ENCODE measurements at places on chromosomes 11 and 22. TPM values are rescaled to one million over a fixed set of nuclear protein-coding genes. Genes with fewer than 3 reads are reported as not detected.

The LDHAL6A gene
- not detected for total RNA-seq

The CALCA gene
- total RNA-seq, result not detected

The CLCF1 gene
- total RNA-seq, result 0.51 TPM

The C1QTNF5 gene
- 17.5 TPM for total RNA-seq

DNA sequence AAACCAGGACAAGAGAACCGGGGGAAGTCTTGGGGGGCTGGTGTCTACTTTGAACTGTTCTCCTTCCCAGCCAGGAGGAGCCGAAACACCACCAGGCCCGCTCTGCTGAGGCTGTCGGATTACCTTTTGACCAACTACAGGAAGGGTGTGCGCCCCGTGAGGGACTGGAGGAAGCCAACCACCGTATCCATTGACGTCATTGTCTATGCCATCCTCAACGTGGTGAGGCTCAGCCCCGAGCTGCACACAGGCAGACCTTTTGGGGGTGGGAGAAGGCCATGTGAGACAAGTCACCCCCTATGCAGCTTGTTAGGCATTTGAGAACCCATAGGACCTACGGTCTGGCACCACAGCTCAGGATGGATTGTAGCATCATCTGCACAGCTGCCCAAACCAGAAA lies 2.8 kb downstream of the HTR3A start:
- no peak for DNase-seq

DNA sequence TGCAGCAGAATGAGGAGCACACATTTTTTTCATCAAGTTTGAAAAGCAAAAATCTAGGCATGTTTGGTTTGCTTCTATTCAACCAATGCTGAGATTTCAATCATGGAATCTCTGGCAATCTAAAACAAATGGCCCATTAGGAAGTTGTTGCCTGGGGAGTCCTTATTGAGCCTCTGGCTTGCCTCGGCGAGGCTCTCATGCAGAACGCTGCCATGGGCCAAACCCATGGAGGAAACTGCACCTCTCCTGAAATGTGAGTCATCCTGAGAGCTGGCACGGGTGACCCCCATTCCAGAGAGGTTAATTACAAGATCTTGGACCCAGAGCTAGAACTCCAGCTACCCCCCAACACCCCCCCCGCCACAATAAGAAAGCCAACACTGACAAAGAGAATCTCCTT lies 80.7 kb downstream of the MN1 start:
- no peak for DNase-seq

GRCh38 chr11:80638296-80638695 lies 1197.5 kb upstream of the TENM4 start:
- no peak for DNase-seq

DNA sequence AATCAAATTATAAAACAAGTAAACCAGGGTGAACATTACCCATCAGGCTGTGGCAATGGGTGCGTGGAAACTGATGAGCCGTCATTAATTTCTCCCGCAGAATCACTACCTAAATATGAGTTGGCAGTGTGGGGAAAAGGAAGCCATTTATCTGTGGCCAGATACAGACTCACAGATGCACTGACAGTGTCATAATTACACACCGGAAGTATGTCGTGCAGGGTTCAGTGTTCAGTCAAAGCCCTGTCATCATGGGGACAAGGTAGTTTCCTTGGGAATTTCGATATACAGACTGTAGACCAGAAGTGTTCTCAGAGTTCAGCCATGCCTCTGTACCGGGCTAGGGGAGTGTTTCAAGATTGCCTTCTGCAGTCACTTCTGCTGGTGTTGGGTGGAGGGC lies 119.2 kb upstream of the SEZ6L start:
- DNase-seq, result no peak

GRCh38 chr11:75706260-75706729 lies 11.3 kb upstream of the MOGAT2 start:
- peak; percentile 89 for DNase-seq

GRCh38 chr11:44359162-44359561 lies 49.2 kb upstream of the ALX4 start:
- no peak for DNase-seq
